Colonic mucosa (tissue), 4 donors: ENCODE measurements at places on chromosomes 2 and 18. TPM values are rescaled to one million over a fixed set of nuclear protein-coding genes. Genes with fewer than 3 reads are reported as not detected.
A peak's percentile ranks its signal among the peaks of the same experiment; 100 is the strongest.

DNA sequence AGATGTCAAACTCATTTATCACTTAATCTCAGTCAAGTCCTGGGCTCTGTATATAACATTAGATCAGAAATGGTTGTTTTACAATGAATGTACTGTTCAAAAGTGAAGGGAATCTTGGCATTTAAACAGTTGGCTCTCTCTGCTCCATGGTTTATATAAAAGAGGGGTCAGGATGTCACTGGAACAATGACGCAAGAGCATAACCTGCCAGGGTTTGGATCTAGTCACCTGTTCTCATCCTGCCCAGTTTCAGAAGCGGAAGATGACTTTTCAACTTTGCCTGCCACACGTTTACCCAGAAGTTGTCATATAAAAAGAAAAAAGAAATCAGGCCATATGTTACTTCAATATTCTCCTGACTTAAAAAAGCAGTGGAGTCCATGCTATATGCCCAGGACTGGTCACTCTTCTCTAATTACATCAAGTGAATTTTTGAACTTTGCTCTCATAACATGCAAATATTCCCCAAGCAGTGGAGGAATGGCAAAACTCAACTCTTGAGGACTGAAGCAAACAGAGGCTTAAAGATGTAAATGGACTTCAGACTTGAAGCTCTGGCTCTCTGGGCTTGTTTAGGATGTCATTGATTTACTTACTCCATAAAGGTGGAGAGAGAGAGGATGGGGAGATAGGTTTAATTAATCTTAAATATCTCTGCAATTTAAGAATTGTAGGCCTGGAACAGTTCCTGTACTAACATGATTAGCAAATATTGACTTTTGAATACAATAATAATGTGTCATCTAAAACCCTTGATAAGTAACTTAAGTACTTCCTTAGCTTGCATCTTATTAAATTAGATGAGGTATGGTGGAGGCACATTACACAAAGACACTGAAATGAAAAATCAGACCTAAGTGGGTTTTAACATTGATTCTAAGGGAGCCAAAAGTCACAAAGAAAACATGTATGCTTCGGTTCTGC lies 58.3 kb downstream of the ETAA1 start:
- no peak for DNase-seq

GRCh38 chr2:226467221-226467620 lies 332.4 kb downstream of the IRS1 start:
- no peak for DNase-seq

DNA sequence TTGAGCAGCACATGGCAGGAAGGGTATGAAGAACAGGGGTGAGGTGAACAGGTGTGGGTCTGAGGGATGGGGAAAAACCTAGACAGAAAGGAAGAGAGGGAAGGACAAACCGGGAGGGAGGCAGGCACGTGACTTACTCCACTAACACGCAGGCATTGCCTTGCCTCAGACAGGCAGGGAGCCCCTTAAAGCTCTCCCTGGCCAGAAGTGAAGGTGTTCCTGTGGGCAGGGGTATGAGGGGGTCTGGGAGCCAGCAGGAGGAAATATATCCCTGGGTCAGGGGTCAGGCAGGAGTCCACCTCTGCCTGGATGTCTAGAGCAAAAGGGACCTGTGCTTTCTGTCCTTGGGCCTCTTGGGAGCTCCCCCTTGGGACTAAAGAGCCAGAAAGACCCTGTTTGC lies 135.3 kb upstream of the EPAS1 start:
- no peak for DNase-seq

DNA sequence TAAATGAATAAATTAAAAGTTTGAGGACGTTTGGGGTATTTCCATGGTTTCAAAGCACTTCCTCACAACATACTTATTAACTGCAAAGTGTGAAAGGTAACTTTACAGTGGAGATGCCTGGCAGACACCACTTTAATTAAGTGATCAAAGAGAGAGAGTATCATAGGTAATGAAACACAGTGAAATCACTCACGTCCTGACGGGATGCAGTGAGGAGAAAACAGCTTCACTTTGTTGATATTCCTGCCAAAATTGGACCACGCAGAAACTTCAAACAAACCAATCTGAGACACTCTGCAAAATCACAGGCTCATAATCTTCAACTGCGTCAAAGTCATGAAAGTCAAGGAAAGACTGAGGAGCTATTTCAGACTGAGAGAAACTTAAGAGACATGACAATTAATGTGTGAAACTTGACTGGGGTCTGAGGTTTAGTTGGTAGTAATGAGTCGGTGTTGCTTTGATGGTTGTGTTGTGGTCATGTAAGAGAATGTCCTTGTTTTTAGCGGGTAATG lies 66.0 kb upstream of the ITGB6 start:
- DNase-seq = no peak

DNA sequence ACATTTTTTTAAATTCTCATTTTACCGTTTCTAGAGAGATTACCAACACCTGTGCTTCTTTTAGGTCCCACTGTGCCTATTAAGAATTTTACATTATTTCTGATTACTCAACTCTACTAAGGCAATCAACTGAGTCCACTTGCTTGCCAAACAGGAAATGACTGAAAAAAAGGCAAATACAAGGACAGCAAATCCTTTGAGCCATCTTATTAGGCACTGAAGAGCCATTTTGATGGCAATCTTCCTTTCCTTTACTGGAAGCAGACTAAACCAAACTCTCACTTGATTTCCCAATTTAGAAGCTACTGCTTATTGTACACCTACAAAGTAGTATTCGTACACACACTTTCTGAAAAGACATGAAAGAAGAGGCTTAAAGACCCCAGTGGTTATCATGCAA lies 121.4 kb upstream of the COL3A1 start:
- DNase-seq = no peak

DNA sequence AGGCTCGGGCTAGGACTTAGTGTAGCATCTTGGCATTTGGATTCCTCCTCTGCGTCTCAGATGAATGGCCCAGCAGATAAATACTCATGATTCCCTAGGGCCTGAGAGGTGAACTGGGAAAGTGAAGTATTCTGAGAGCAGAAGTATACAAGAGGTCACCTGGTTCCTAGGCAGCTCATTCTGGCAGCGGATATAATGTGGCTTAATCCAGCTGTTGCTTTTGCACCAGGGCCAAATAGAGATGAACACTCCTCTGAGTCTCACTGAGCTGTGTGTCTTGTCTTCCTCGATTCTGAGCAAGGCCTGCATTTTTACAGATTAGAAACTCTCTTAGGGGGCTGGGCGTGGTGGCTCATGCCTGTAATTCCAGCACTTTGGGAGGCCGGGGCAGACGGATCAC lies 196.1 kb downstream of the SLC4A3 start:
- no peak for DNase-seq

GRCh38 chr2:52454962-52455361 lies 1312.6 kb upstream of the CHAC2 start:
- DNase-seq = no peak

DNA sequence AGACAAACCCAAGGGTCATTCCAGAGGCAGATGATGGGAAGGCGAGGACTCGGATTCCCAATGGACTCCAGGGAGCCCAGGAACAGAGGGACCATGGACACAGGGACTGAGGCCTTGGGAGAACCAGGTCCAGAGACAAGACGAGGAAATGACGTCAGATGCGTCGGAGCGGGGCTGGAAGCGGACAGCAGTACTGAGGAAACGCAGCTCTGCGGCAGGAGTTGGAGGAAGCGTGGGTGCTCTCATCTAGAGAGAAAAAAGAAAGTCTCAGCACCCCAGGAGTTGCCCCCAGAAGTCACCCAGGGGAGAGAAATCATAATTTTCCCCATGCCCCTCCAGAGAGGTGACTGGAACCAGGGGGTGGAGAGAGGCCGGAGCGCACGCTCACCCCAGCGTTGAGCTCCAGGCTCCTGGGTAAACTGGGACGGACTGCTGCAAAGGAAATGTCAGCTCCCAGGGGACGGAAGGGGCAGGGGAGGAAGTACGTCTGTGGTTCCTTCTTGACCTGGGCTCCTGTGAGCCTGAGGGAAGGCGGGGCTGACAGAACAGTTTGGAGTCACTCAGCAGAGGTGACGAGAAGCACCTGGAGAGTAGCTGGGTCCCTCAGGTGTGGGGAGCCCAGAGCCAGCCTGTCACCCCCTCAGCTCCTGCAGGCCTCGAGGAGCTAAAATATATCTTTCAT lies 44.7 kb downstream of the CMPK2 start:
- DNase-seq = no peak

GRCh38 chr2:236711440-236711839 lies 141.8 kb downstream of the ACKR3 start:
- no peak for DNase-seq

DNA sequence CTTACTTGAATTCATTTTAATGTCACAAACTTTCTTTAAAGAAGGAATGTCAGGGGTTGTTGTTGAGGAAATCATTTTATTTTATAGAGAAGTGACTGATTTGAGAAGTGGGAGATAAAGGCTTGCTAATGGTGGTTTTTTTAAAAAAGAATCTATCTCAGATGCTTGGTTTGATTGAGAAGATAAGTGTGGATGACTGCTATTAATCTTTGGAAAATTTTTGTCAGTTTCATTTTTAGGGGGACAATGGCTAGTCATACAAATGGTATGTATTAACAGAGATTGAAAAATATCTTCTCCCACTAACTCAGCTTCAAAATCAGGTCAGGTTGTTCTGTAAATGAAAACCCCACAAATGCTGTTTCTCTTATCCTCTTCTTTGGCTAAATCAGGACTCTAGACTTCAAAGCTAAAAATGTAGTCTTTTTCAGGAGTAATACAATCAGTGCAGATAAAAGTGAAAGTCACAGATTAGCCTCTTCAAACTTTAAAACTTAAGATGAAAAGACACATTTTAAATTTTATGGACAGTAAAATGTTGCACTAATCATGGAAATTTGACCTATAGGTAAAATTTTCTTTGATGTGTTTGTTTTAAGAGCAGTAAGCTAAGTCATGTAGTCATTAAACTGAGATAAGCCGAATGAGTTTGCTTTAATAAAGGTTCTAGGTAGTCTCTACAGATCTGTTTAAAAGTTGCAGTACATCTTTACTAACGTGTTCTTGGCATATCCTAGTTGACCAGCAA lies 674.2 kb upstream of the VRK2 start:
- DNase-seq = no peak

DNA sequence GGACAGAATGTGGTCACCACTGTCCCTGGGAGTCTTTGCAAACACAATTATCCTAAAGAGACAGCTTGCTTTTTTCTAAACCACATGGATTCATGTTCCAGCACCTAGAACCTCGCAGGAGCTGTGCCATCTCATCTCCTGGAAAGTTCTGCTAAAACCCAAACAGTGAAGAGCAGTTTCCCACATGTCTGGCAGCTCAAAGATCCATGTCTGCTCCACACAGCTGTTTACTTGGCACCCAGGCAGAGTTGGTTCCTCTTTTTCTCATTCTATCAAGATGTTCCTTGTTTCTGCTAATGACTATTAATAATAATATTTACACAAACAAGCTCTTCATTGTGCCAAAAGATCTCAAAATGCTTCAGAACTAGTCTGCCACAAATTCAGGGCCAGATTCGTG lies 30.1 kb upstream of the PID1 start:
- no peak for DNase-seq

DNA sequence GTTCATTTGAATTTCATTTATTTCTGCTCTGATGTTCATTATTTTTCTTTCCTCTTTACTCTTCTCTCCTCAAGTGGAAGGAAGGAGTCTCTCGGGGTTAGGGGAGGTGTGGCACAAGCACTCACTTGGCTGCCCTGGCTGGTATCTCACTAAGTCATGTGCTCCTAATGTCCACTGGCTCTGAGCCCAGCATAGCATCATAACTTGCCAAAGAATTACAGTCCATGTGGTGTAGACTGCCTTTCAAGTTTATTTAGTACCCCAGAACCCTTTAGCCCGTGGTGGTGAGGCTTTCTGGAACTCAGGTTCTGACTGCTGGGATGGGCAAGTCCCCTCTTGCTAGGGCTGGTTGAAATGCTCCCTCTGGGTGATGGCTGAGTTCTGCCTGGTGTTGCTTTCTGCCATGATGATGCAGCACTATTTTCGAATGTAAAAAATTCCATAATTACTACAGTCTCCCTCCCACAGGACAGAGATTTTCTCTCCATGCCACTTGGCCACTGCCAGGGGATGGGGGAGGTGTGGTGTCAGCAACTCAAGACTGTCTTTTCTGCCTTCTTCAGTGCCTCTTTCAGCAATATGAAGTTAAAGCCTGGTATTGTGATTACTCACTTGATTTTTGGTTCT lies 22.2 kb downstream of the SPAG16 start:
- peak; percentile 26 for DNase-seq

DNA sequence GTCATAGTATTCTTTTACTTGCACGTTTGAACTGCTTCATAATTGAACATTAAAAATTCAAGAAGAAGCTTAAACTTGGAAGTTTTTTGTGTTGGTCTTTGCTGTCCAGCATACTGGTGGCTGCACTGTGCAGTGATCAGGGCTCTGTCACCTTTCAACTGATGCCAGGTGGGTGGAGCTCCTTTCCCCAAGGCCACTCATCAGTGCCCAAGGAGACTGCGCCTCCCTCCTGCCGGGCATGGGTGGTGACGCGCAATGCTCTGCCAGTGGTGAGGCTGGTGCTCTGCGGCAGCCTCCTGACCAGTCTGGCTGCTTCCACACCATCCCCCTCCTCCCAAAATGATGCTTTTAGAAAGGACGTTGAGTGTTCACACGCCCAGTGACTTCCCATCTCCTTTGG lies 16.0 kb upstream of the LDLRAD4 start:
- no peak for DNase-seq

GRCh38 chr2:239538357-239539052 lies 137.7 kb upstream of the HDAC4 start:
- no peak for DNase-seq

DNA sequence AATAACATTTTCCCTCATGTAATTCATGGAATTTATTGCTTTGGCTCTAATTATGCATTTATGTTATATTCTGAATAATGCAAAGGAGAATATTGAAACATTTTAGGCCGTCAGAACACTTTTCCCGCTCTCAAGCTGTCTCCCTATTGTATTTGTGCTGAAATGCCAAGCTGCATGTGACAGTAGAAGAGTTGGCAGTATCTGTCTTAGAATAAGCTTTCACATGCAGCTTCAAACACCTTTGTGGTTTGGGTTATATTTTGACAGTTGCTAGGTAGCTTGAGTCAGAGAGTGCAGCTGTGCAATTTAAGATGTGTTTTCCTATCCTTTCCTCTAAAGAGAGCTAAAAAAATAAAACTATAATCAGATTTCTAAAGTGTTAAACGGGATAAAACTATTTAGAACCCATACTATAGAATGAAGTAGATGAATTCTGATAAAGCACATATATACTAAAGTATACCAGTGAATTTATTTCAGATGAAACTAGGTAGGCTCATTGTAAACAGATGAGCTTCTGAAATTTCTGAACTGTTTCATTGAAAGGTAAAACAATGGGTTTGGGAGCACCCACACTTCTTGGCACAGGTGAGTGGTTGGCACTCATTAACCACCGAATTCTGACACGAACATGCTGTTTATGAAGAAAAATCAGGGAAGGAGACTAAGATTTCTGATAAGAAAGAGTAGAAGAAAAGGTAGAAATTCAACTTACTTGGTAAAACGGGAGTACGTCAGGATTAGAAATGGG lies 43.4 kb downstream of the PLCL1 start:
- no peak for DNase-seq

Gene MOCOS
- total RNA-seq = 6.8 TPM

Gene POTEE
- total RNA-seq = 0.22 TPM

Gene AGXT
- 6.1 TPM for total RNA-seq

Gene RAB31
- 16.0 TPM for total RNA-seq

Gene PPP1CB
- total RNA-seq = 478 TPM

Gene LMAN2L
- 13.5 TPM for total RNA-seq
